ENCODE measurements at places on chromosomes 7 and 10.

- H3K4me3 ChIP-seq, result no peak overlapping the region
- no peaks in the 10 kb centered on the region for H3K4me1 ChIP-seq
Measured at GRCh38 chr10:86160890-86161585, 205.6 kb downstream of the GRID1 start.

DNA sequence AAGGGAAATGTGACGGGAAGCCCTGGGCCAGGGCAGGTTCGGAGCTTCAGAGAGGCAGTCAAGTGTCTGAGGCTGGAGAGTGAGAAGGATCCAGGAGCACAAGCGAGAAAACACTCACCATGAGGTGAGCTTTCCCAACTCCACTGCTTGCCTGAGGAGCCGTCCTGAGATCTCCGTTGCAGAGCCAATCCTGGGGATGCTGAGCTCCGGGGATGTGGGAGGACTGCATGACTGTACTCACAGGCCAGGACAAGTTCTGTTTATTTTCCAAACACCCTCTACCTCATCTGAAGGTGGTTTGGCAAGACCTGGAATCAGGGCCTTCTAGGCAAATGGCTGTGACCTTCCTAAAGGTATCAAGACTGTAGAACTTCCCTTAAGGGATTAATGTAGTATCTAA lies 38.7 kb downstream of the GLI3 start:
- DNase-seq, result no peak
- H3K27me3 ChIP-seq, result no peaks in the 10 kb centered on the region
- H3K4me3 ChIP-seq, result no peak overlapping the region
- H3K27ac ChIP-seq, result peak overlapping the region; percentile 21

- H3K27me3 ChIP-seq, result no peaks in the 10 kb centered on the region
- peaks cover 9% of the 10 kb centered on the region for H3K4me1 ChIP-seq
- DNase-seq, result no peak
- H3K36me3 ChIP-seq, result peaks cover 4% of the 10 kb centered on the region
Measured at GRCh38 chr7:140688341-140688740, 8.2 kb upstream of the NDUFB2 start.

DNA sequence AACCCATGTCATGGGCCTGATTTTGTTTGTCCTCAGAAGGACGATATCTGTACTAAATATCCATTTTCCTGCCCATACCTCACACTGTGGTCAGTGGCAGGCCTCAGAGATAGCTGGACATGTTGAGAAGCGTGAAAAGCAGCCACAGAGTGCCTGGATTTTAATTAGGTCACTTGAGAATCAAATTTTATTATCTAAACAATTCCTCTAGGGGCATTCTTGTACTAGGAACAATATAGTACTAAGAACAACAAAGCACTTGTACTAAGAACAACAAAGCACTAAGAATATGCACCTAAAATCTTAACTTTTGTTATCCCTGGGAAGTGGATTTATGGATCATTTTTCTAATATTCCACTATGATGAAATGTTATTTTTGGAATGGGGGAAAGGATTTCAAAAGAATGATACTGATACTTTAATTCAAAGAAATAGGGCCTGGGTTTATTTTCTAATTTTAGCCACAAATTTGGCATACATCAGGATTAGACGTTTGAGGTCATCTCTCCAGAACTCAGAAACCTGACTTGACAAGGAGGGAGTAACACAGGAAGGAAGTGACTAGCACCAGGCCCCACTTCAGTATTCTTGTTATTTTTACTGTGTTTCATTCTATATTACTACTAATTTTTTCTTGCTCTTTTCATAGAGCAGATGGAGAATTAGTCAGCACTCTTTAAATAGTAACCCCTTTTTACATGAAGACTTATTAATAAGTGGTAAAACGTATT lies 112.2 kb downstream of the EXOC4 start:
- H3K4me1 ChIP-seq, result no peaks in the 10 kb centered on the region
- DNase-seq, result no peak
- H3K36me3 ChIP-seq, result no peaks in the 10 kb centered on the region
- H3K4me3 ChIP-seq, result no peak overlapping the region
- H3K27ac ChIP-seq, result no peak overlapping the region

DNA sequence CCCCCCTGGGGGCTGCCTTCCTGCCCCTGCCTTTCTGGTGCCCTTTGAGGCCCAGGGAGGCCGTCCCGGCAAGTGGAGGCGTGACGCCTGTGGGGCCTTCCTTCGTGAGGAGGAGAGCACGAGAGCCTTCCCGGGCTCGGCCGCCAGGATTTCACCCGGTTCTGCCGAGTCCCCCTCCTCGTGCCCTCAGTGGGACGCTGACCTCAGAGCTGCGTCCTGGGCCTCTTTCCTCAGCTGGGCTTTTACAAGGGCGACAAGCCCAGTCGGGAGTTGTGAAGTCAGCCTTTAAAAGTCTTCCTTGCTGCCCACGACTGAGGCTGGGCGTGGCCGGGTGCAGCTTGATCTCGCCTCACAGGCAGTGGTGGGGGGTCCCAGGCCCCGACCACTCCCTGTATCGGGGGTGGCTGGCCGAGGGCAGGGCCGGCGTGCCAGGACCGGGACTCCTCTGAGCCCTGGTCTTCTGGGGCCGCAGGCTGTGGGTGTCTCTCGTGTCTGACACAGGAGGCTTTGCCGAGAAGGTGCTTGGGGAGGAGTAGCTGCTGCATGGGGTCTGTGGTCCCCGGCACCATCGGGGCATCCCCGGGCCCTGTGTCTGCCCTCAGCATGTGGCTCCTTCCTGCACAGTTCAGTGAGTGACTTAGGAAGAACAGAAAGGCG lies 41.8 kb downstream of the FAM20C start:
- H3K36me3 ChIP-seq, result no peaks in the 10 kb centered on the region
- H3K27ac ChIP-seq, result no peak overlapping the region
- no peak overlapping the region for H3K4me3 ChIP-seq
- DNase-seq, result no peak
- no peaks in the 10 kb centered on the region for H3K4me1 ChIP-seq

GRCh38 chr10:71501402-71501801 lies 104.7 kb downstream of the CDH23 start:
- H3K36me3 ChIP-seq, result no peaks in the 10 kb centered on the region
- H3K27ac ChIP-seq, result no peak overlapping the region
- H3K4me1 ChIP-seq, result peaks cover 2% of the 10 kb centered on the region
- no peak overlapping the region for H3K4me3 ChIP-seq

GRCh38 chr10:21950566-21950965 lies 53.0 kb downstream of the DNAJC1 start:
- H3K4me1 ChIP-seq, result peaks cover 7% of the 10 kb centered on the region
- DNase-seq, result no peak
- H3K4me3 ChIP-seq, result no peak overlapping the region
- no peak overlapping the region for H3K27ac ChIP-seq
- no peaks in the 10 kb centered on the region for H3K27me3 ChIP-seq
- H3K36me3 ChIP-seq, result no peaks in the 10 kb centered on the region

GRCh38 chr7:106644999-106645398 lies 16.0 kb downstream of the CCDC71L start:
- no peaks in the 10 kb centered on the region for H3K36me3 ChIP-seq
- no peaks in the 10 kb centered on the region for H3K4me1 ChIP-seq
- no peak for DNase-seq
- no peak overlapping the region for H3K4me3 ChIP-seq
- H3K27me3 ChIP-seq, result no peaks in the 10 kb centered on the region

- no peak overlapping the region for H3K27ac ChIP-seq
- no peak for DNase-seq
- no peaks in the 10 kb centered on the region for H3K27me3 ChIP-seq
- H3K36me3 ChIP-seq, result no peaks in the 10 kb centered on the region
- no peak overlapping the region for H3K4me3 ChIP-seq
Measured at GRCh38 chr7:75702515-75702914, 36.2 kb downstream of the HIP1 start.

DNA sequence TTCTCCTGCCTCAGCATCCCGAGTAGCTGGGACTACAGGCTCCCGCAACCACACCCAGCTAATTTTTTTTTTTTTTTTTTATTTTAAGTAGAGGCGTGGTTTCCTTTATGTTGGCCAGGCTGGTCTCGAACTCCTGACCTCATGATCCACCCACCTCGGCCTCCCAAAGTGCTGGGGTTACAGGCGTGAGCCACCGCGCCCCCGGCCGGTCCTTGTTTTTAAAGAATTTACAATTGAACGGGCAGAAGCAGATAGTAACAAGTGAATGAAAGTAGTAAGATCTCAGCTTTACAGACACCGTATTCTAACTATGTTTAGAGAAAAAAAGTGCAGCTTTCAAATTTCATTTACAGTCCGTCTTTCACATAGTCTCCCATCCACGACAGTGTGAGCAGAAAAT lies 112.5 kb upstream of the VWC2 start:
- no peaks in the 10 kb centered on the region for H3K36me3 ChIP-seq
- H3K27me3 ChIP-seq, result no peaks in the 10 kb centered on the region
- DNase-seq, result no peak
- no peak overlapping the region for H3K27ac ChIP-seq

GRCh38 chr7:20021066-20021465 lies 196.1 kb downstream of the MACC1 start:
- no peak overlapping the region for H3K4me3 ChIP-seq
- H3K36me3 ChIP-seq, result no peaks in the 10 kb centered on the region
- DNase-seq, result no peak
- no peaks in the 10 kb centered on the region for H3K27me3 ChIP-seq
- no peaks in the 10 kb centered on the region for H3K4me1 ChIP-seq
- no peak overlapping the region for H3K27ac ChIP-seq

GRCh38 chr7:151420144-151420543 lies 10.3 kb upstream of the WDR86 start:
- H3K27me3 ChIP-seq, result no peaks in the 10 kb centered on the region
- no peak for DNase-seq
- H3K36me3 ChIP-seq, result no peaks in the 10 kb centered on the region
- H3K27ac ChIP-seq, result no peak overlapping the region

- peaks cover 13% of the 10 kb centered on the region for H3K4me1 ChIP-seq
- no peak overlapping the region for H3K27ac ChIP-seq
- no peaks in the 10 kb centered on the region for H3K27me3 ChIP-seq
- peaks cover 16% of the 10 kb centered on the region for H3K36me3 ChIP-seq
Measured at GRCh38 chr10:73838827-73839226, 27.4 kb upstream of the NDST2 start.

DNA sequence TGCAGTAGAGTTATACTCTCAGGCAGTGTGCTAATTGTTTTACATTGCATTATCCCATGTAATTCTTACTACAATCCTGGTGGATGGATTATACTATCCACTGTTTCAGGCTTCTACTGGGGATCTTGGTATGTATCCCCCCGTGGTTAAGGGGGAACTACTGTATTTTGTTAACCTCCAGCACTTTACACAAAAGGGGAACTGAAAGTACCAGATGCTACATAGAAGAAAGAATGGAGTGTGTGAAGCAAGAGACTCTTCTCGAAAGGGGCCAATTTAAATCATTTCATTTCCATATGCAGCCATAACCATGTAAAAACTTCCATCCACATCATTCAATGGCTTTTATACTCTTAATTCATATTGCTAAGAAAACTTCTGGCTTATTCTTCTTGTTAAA lies 69.4 kb downstream of the C1GALT1 start:
- H3K4me3 ChIP-seq, result no peak overlapping the region
- no peak for DNase-seq
- no peak overlapping the region for H3K27ac ChIP-seq
- H3K36me3 ChIP-seq, result no peaks in the 10 kb centered on the region
- no peaks in the 10 kb centered on the region for H3K27me3 ChIP-seq

- H3K27ac ChIP-seq, result no peak overlapping the region
- no peaks in the 10 kb centered on the region for H3K36me3 ChIP-seq
- no peaks in the 10 kb centered on the region for H3K27me3 ChIP-seq
- H3K4me3 ChIP-seq, result no peak overlapping the region
- H3K4me1 ChIP-seq, result peaks cover 9% of the 10 kb centered on the region
Measured at GRCh38 chr10:76428551-76429367, 997.3 kb downstream of the LRMDA start.

GRCh38 chr7:17392846-17393245 lies 94.4 kb downstream of the AHR start:
- no peak for DNase-seq
- H3K27me3 ChIP-seq, result no peaks in the 10 kb centered on the region
- H3K4me1 ChIP-seq, result no peaks in the 10 kb centered on the region
- H3K4me3 ChIP-seq, result no peak overlapping the region

DNA sequence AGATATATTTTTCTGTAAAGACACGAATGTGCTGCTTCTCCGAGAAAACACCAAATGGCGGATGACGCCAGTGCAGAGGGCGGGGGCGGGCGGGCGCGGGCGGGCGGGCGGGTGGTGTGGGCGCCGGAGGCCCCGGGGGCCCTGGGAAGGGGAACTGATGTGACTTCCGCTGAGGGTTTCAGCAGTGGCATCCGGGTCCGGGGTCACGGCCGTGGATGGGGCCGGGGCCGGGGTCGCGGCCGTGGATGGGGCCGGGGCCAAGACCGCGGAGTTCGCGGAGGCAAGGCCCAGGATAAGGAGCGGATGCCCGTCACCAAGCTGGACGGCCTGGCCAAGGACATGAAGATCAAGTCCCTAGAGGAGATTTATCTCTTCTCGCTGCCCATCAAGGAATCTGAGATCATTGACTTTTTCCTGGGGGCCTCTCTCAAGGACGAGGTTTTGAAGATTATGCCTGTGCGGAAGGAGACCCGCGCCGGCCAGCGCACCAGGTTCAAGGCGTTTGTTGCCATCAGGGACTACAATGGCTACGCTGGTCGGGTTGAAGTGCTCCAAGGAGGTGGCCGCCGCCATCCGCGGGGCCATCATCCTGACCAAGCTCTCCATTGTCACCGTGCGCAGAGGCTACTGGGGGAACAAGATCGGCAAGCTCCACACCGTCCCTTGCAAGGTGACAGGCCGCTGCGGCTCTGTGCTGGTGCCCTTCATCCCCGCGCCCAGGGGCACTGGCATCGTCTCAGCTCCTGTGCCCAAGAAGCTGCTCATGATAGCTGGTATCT lies 20.3 kb upstream of the IGF2BP3 start:
- DNase-seq, result no peak
- no peak overlapping the region for H3K4me3 ChIP-seq
- H3K4me1 ChIP-seq, result peaks cover 2% of the 10 kb centered on the region
- H3K27ac ChIP-seq, result no peak overlapping the region
- H3K27me3 ChIP-seq, result no peaks in the 10 kb centered on the region

DNA sequence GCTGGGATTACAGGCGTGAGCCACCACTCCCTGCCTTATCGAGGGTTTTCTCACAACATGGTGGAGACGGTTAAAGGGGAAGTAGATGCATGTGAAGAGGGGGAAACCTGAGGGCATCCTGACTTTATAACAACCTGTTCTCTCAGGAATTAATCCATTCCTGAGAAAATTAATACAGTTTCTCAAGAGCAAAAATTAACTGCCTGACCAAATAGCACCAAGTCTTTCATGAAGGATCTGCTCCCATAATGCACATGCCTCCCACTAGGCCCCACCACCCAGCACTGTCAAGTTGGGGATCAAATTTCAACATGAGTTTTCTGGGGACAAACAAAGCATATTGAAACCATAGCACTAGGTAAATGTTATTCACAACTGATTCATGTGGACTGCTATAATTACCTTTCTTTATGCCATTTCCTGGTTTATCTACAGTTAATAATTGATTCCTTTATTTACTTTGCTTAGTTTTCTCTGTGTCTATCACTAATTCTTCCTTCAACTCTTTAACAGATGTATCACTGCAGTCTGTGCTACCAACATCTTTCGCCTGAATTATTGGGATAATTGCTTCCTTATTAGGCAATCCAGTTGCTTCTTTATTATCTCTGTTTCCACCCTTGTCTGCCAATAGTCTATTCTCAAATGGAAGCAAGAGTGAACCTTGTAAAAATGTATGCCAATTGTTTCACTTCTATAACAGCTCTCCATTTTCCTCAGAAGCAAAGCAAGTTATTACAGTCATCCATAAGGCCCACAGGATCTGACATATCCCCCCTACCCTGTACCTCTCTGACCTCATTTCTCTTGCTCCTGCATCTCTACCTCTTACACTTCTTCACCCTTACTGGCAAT lies 12.9 kb upstream of the MICU1 start:
- no peaks in the 10 kb centered on the region for H3K27me3 ChIP-seq
- no peak overlapping the region for H3K4me3 ChIP-seq
- H3K27ac ChIP-seq, result no peak overlapping the region
- DNase-seq, result no peak
- no peaks in the 10 kb centered on the region for H3K36me3 ChIP-seq
